Activated CD4-positive, alpha-beta T cell treated with anti-CD3 and anti-CD28 coated beads for 1 hour (primary cell): ENCODE measurements at places on chromosomes 3 and 15.

- no peak for DNase-seq
Observed at GRCh38 chr15:63331456-63331855, 50.2 kb downstream of the CA12 start.

GRCh38 chr3:45343947-45344346, 44.4 kb upstream of the LARS2 start:
- DNase-seq, result no peak

- no peak for DNase-seq
Observed at GRCh38 chr15:99707473-99708270, 25.6 kb downstream of the LYSMD4 start.

GRCh38 chr15:77772641-77773402, 140.1 kb upstream of the LINGO1 start:
- no peak for DNase-seq

DNA sequence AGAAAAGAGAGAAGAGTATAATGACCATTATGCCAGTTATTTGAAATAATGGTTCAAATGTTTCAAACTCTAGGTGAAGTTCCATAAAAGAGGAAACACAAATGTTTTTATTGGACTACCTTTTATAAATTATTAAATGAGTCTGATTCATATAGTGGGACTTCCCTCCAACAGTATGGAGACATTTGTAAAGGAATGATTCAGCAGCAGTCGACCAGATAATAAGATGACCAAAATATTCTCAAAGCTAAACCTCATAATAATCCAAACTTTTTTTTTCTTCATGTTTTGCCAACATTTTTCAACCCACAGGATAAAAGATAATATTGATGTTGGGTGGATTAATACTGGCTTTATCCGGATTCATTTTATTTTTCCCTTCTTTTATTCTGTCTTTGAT, 18.8 kb downstream of the TIPARP start:
- DNase-seq, result no peak

DNA sequence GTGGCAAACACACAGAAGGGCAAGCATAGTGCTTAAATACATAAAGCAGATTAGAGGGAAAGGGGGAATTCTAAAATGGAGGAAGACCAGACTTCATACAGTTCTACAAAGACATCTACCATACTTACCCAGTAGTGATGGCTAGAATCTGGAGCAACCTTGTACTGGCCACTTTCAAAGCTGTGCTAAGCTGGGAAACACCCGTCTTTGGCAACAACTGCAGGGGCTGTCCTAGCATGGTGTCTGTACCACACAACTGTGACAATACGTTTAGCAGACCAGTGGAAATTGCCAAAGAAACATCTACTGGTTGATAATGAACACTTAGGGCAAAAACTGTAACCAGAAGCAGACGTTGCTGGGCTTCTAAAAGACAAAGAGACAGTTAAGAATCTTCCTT, 97.0 kb downstream of the FBXL22 start:
- DNase-seq, result no peak

DNA sequence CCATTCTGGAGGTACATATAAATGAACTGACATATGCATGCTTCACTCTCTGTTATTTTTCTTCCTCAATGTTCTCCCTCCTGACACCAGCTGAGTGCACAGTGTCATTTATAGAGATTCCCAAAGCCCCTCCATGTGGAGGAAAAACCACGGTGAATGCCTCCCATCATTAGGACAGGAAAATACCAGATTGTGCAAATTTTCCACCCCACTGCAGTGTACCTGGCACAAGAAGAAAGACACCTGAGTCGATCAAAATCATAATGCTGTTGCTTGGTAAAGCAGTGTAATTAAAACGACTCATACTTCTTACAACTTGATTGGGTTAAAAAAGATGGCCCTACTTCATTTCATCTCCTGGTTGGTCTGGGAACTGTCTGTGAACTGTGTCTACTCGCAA, 290.6 kb downstream of the IL5RA start:
- no peak for DNase-seq
